ENCODE measurements at places on chromosomes 6 and 20.
A peak's percentile ranks its signal among the peaks of the same experiment; 100 is the strongest.

DNA sequence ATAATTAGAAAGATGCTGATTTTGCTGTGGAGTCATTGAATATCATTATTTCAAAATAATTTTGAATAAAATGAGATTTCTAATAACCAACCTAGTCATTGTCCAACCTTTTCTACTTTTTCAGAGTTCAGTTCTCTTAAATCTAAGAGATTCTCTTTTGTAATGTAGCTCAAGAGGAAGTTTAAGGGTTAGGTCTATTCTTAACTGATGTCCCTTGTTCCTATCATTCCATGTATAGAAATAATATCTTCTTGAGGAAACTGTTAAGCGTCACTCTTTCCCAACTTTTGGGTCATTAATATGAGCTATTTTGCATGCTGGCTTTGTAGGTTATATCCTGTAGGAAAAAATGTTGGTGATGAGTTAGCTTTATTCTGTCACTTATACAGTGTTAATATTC lies 27.0 kb downstream of the RNF144B start:
- DNase-seq = no peak

GRCh38 chr20:47099825-47100441 lies 205.3 kb downstream of the EYA2 start:
- DNase-seq = no peak

- DNase-seq = no peak
Observed at GRCh38 chr20:50611128-50611810, 80.1 kb downstream of the RIPOR3 start.

DNA sequence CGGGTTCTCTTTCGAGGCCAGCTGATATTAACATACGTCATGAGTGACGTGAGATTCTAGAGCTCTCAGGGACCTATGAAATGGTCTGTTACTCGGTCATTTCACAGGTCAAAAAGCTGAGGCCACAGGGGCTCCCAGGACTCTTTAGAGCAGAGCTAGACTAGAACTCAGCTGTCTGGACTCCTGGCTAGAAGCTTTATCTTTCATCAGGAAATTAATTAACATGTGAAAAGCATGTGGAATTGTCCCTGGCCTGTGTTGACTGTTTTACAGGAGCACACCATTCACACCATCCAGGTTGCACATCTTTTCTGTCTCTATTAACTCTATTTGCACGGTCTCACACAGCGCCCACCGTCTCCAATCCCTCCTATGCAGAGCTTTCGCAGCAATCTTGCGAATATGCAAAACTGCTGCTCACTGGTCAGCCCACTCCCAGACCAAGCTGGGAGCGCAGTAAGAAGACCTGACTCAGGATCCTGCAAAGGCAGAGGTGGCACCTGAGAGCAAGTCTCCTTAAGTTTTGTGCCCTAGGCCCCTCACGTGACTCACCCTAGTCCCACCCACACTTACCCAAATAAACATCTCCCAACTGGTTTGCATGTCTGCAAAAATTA lies 522.5 kb downstream of the CD83 start:
- no peak for DNase-seq

DNA sequence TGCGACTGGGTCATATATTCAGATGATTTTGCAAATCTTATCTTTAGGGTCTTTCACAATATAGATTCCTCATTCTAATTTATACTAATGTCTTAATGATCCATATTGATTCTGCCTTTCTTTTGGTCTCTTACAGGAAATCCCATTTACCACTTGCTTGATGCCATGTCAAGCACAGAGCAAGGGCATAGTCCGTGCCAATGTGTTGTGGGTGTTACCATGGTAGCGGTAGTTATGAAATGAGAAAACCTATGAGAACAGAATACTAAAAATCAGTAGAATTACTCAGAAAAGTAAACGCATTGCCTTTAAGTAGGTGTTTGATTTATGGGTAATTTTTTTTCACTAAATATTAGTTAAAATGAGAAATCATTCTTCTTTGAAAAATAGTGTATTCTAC lies 153.9 kb upstream of the RAB32 start:
- no peak for DNase-seq

- no peak for DNase-seq
Observed at GRCh38 chr6:109081516-109082187, 13.0 kb downstream of the SESN1 start.

- DNase-seq = no peak
Observed at GRCh38 chr6:63817492-63818050, 182.0 kb downstream of the PHF3 start.

DNA sequence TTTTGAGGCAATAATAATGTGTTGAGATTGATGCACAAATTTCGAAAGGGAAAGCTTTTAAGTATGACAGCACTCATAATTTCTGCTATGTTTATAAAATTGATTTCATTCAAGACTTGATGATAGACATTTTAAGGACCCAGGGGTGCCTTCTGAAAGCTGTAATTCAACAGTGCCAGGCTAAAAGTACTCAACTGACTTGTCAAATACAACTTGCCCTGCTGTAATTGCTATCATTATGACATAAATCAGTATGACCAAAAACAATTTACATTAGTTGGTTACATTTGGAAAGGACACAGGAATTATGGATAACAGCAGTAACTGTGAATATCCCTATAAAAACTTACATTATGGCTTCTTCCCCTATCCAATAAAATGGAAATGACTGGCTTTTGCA lies 178.9 kb downstream of the MMUT start:
- no peak for DNase-seq

- no peak for DNase-seq
Observed at GRCh38 chr6:151400473-151400872, 9.1 kb upstream of the ZBTB2 start.

GRCh38 chr6:152343735-152344360 lies 293.3 kb downstream of the SYNE1 start:
- no peak for DNase-seq

- no peak for DNase-seq
Observed at GRCh38 chr20:53500651-53501050, 93.0 kb downstream of the ZNF217 start.

GRCh38 chr6:106870069-106870468 lies 104.5 kb downstream of the CD24 start:
- DNase-seq = no peak

- DNase-seq = no peak
Observed at GRCh38 chr6:21886542-21887151, 293.1 kb downstream of the SOX4 start.

- DNase-seq = no peak
Observed at GRCh38 chr6:159036673-159037072, 8.1 kb downstream of the TAGAP start.

DNA sequence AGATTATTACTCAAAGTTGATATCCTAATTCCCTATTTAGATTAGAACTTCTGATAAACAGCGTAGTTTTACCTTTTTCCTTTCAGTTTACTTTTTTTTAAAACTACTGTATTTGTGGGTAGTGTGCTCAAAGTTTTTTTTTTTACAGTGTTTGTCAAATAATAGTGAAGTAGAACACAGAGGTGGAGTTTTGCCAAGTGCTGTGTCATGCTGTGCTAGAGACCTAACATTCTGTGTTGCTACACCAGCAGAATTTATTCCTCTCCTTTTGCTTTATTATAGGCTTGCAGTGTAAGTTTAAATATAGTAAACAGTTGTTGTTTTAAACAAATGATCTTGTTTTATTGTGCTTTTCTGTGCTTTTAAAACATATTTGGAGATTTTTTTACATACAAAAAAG lies 125.4 kb downstream of the HIVEP1 start:
- DNase-seq = no peak

GRCh38 chr6:162736961-162737360 lies 9.2 kb downstream of the PACRG start:
- DNase-seq = no peak

- DNase-seq = no peak
Observed at GRCh38 chr6:163137398-163137881, 277.1 kb upstream of the QKI start.

DNA sequence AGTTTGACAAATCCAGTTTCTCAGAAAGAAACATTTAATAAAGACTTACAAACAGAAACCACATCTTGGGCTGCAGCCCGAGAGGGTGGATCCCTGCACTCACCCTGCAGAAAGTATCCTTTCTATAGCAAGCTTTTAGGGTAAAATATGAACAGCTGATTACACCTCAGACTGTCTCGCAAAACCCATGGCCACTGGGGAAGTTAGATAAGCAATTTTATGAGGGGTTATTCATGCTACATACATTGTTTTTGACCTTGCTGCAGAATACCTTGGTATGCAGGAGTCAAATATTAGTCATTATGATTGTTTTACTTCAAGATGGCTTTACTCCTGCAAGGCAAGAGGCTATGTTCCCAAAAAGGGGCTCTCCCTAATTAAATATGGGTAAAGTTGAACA lies 126.9 kb downstream of the OR2B2 start:
- DNase-seq = no peak

DNA sequence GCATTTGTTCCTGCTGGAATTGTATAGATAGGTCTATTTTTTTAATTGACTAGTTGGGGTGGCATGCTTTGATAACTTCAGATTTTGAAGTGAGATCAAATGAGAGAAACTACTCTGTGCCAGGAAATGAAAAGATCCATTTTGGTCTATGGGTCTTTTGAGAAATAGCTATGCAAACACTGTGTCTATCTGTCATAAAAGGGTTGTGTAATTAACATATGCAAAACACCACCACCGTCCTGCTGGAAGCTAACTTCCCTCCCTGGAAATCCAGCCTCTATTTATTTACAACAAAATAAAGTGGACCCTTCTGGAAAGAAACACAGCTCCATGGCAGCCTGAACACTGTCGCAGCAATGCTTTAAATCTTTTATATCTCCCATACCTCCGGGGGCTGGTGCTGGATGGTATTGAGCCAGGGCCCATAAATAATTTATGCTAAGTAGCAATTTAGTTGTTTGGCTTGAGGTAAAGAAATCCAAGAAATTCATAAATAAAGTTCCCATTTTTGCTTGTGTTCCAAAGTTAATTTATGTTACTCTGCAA lies 244.2 kb upstream of the POU3F2 start:
- no peak for DNase-seq

- peak; percentile 61 for DNase-seq
Observed at GRCh38 chr20:63101781-63102720, 95.3 kb upstream of the BHLHE23 start.

GRCh38 chr6:138618168-138618567 lies 118.9 kb upstream of the NHSL1 start:
- no peak for DNase-seq

- no peak for DNase-seq
Observed at GRCh38 chr20:62181808-62182207, 1.0 kb upstream of the MTG2 start.

- DNase-seq = no peak
Observed at GRCh38 chr6:107398001-107398400, 61.4 kb downstream of the PDSS2 start.

GRCh38 chr6:37731371-37731770 lies 33.7 kb upstream of the MDGA1 start:
- no peak for DNase-seq

DNA sequence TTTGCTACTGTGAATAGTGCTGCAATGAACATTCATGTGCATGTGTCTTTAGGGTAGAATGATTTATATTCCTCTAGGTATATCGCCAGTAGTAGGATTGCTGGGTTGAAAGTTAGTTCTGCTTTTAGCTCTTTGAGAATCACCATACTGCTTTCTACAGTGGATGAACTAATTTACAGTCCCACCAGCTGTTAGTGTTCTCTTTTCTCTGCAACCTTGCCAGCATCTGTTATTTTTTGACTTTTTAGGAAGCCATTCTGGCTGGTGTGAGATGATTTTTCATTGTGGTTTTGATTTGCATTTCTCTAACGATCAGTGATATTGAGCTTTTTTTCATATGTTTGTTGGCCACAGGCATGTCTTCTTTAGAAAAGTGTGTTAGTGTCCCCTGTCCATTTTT lies 40.0 kb downstream of the PLG start:
- DNase-seq = no peak

- DNase-seq = no peak
Observed at GRCh38 chr6:41288030-41288753, 1.7 kb upstream of the TREM1 start.

DNA sequence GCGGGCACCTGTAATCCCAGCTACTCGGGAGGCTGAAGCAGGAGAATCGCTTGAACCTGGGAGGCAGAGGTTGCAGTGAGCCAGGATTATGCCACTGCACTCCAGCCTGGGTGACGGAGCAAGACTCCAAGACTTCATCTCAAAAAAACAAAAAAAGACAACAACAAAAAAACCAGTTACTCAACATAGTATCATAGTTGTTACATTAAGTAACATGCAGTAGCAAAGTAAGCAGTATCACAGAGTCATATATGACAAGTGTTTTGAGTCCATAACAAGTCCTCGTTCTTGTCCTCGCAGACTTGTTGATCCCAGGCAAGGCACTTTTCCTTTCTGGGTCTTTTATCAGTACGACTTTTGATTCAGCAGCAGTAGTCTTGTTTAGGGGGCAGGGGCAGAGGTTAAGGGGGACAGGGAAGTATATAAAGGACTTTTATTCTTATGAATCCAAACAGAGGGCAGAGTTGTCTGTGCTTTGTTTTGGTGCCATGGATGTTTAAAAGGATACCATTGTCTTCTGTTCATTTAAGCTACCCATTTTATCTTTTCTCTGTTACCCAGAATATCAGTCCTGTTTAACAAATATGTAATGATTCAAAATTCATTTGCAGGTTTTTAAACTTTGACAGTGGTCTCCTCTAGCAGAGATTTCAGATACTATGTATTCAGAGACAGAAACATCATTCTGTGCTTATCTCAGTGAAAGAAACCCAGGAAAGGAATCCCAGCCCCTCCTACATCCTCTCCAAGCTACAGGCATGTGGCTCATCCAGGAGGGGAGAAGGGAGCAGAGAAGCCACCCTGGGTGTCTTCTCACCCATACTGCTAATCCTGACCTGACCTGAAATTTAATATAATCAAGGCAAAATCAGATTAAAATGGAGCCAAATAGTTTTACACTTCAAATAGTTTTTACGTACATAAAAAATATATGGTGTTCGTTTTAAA lies 137.9 kb upstream of the EDN1 start:
- no peak for DNase-seq

DNA sequence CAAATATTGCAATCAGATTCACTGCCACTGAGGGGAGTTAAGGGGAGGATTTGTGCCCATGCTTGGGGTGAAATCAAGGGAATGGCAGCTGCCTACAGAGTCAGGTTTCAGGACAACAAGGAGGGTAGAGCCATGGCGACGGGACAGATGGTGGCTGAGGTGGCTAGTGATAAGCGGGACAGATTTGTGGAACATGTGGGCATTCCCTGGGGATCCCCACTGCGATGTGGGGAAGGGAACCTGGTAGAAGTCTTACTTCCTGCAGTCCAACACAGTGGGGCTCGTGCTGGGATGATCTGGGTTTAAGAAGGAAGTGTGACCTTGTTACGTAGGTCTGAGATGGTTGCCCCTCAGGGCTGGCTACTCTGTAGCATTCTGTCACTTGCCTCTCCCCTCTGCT lies 292.0 kb upstream of the JARID2 start:
- no peak for DNase-seq

Data from activated CD4-positive, CD25-positive, alpha-beta regulatory T cell treated with anti-CD3 and anti-CD28 coated beads, Interleukin-2, amount 50 U/mL, for 72 hours (primary cell).